ENCODE measurements at places on chromosomes 7 and 10. TPM values are rescaled to one million over a fixed set of nuclear protein-coding genes. Genes with fewer than 3 reads are reported as not detected.

Gene UFSP1
- 2.0 TPM for total RNA-seq

GRCh38 chr7:725223-726005 lies 1.1 kb upstream of the DNAAF5 start:
- DNase-seq: no peak

DNA sequence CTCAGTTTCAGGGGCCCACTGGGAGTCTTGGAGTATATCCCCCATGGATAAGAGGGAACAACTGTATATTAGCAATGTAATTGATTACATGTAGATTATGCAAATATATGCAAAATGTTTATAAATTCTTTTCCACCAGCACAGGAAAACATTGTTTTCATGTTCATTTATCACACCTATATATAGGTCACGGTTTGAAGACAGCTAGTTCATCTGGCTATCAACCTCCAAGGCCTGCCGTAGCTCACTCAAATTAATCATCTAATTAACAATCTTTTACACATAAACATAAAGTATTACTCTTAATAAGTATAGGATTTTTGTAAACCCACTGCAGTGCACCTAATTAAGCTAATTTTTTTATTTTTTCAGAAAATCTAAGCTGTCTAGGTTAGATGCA lies 53.7 kb upstream of the SP4 start:
- no peak for DNase-seq

Gene NPY4R2
- not detected for total RNA-seq

DNA sequence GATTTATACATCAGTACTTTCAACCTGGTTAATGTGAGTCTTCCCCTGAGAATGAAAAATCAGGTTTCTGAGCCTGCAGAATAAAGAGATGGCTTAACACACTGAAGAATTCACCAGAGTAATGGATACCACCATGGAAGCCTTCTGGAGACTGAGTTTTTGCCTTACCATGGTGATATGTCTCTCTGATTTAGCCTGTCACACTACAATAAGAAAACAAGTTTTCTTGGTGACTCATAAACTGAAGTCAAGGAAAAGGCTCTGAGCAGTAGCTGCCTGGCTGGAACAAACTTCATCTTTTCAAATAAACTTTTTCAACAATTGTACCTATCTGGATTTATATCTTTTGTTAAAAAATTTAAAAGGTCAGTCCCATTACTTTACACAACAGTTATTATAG lies 229.0 kb downstream of the PRPF18 start:
- DNase-seq: no peak

Gene BEND7
- not detected for total RNA-seq

Gene HUS1
- 31.6 TPM for total RNA-seq

GRCh38 chr7:23470330-23471105 lies at the start of gene IGF2BP3:
Gene IGF2BP3 (minus strand): TSS chr7:23470491. CDS start chr7:23470110, 381 bp downstream.
- DNase-seq: peak; percentile 47
